ENCODE measurements at places on chromosomes 3 and 15.

DNA sequence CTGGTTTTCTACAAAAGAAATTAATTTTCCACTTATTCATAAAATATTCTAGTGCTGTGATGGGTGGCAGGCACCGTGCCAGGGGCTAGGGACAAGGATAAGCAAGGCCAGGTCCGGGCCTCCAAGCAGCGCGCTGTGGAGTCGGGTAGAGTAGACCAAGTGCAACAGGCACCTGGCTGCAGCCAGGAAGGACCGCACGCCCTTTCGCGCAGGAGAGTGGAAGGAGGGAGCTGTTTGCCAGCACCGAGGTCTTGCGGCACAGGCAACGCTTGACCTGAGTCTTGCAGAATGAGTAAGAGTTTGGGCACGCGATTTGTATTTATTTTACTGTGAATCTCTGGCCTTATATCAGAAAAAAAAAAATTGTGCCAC lies at the start of gene CASR:
Gene CASR (plus strand): TSS at position 148 of the 372 bp plus-strand sequence. CDS start 70,522 bp downstream, outside the sequence.
- no peak for DNase-seq

DNA sequence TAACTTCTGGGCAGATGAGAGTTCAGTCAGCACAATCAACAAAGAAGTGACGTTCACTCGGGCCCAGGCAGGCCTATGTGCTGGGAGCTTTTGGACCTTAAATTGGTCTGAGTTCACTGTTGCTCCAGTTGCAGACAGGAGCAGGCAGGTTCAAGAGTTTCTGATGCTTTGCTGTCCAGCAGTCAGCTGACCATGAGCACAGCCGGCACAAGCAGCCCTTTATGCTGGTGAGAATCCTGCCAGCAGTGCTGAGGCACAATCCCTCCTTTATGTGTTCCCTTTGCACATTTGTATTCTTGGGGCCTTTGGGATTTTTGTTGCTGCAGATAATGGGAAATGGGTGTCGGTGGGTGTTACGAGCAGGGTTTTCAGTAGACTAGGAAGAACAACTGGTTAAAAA lies 81.2 kb upstream of the GOLGA8J start:
- no peak for DNase-seq

- no peak for DNase-seq
Observed at GRCh38 chr3:154953538-154953937, 126.6 kb upstream of the MME start.

- DNase-seq = no peak
Observed at GRCh38 chr15:74783072-74783807, 1.4 kb downstream of the CSK start.

- DNase-seq = no peak
Observed at GRCh38 chr3:30112902-30113484, 493.4 kb upstream of the TGFBR2 start.

GRCh38 chr15:74441248-74441941 lies 7.6 kb upstream of the SEMA7A start:
- no peak for DNase-seq

GRCh38 chr15:29636140-29636539 lies 186.1 kb downstream of the TJP1 start:
- no peak for DNase-seq

- DNase-seq = no peak
Observed at GRCh38 chr3:105865016-105865623, 3.7 kb downstream of the CBLB start.

DNA sequence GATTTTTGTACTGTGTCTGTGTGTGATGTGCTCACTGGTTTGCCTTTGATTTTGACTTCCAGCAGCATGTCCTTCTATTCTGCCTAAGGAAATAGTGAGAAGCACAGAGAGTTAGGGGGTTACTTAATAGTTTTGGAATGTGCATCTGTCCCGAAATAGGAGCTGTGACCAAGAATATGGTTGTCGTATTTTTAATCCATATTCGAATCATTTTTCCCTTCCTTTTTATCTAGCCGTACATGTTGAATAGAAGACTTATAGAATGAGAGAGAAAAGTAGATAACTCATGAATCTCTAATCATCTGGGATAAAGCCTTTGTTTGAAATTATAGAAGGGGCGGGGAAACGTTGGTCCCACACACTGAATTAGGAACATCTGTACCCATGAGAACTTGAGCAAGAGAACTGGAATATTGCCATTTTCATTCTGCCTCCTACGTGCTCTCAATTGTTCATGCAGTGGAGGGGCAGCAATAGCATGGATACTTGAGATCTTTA lies 23.6 kb downstream of the CRTC3 start:
- DNase-seq = peak; percentile 87

DNA sequence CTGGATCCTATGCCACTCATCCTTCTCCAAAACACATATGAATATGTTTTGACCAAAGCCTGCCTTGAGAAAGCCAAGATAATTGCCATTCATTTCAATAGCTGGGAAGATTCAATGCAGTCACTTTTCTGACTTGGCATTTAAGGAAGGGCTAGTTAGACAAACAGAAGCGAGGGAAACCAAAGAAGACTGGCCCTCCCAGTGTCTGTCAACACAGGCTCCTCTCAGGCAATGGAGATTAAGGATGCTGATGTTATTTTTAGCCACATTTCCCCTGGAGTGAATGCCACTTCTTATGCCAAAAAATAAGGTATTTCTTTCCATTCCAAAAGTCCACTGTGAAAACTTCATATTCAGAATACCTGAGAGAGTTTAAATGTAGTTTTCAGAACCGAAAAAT lies 101.7 kb downstream of the P3H2 start:
- no peak for DNase-seq

GRCh38 chr3:32782407-32782806 lies 35.4 kb upstream of the TRIM71 start:
- DNase-seq = no peak

Data from fibroblast of skin of left biceps (primary cell).